Brain microvascular endothelial cell (primary cell): ENCODE measurements at places on chromosomes 2 and 18.
A peak's percentile ranks its signal among the peaks of the same experiment; 100 is the strongest.

- DNase-seq = no peak
Measured at GRCh38 chr2:75027886-75028285, 69.4 kb downstream of the POLE4 start.

- no peak for DNase-seq
Measured at GRCh38 chr2:145753966-145754365, 1234.0 kb upstream of the ZEB2 start.

- no peak for DNase-seq
Measured at GRCh38 chr2:6917761-6918421, 679 bp downstream of the RNF144A start.

DNA sequence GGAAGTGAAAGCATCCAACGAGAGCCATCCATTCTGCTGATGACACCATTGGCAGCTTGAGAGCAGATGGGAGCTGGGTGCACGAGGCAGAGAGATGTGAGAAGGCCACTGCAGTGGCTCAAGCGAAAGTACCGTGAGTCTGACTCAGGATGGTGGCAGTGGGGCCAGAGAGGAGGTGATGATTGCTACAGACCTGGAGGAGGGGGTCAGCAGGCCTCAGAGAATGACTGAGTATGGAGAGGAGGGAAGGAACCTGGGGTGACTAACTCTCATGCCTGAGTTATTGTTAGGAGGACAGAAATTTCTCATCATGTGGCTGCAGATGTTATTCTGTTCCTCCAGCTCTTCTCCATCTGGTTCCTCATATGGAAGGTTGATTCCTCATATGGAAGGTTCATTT lies 8.8 kb upstream of the ZBTB7C start:
- no peak for DNase-seq

- DNase-seq = peak; percentile 27
Measured at GRCh38 chr2:197011801-197012641, 85.5 kb upstream of the PGAP1 start.

DNA sequence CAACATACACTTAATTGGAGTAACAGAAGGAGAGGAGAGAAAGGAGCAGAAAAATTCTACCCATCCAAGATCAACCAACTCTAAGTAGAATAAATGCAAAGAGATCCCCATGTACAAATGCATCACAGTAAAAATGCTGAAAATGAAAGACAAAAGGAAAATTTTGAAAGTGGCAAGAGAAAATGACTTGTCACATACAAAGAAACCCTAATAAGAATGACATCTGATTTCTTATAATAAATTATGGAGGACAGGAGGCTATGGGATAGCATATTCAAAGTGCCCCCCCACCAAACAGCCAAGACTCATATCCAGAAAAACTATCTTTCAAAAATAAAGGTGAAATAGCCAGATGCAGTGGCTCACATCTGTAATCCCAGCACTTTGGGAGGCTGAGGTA lies 22.2 kb upstream of the INPP4A start:
- no peak for DNase-seq

DNA sequence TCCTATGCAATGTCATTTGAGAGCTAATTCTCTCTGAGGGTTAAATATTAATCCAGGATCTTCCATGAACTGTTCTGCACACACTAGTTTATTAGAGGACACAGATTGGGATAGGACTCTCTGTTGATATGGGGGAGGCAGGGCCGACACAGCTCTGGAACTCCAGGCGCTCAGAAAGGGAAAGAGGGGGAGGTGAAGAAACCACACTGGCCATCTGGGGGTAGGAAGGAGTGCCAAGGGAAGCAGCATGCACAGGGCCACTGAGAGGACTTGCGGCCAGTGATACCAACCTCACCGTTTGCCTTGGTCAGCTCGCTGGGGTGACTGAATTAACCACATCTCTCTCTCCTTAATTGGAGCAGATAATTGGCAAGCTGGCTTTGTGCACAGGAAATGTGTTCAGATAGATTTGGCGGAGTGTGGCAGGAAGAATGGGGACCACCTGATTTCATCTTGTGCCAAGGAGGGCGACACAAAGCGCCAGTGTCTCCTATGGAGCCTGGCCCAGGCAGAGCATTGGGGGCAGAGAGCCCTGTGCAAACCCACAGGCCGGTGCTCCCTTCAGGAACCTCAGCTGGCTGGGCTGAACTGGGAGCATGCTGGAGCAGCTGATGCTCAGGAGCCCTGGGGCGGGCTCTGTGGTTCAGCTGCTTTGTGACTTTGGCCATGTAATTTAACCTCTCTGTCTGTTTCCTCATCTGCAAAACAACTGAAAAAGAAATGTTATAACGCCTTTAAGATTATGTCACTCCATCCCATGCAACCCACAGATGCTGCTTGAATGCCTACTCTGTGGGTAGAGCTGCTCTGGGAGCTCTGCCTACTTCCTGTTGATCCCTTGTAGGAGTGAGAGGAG lies 114.7 kb upstream of the STON1 start:
- DNase-seq = no peak

DNA sequence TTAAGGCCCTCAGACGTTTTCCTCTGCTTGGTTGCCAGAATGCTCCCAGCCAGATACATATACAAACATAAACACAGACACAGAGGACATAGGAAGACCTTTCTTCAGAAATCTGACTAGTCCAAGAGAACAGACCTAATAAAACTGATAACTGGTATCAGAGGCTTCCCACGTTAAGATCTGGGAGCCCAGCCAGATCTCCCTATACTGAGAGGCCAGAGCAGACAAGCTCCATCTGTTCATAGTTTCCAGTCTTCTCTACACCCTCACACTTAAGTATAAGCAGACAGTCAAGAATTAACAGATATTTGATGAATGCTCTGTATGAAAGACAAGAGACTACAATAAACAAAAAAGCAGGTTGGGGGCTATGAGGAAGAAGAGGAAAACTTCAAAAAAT lies 240.5 kb upstream of the CHAC2 start:
- no peak for DNase-seq

DNA sequence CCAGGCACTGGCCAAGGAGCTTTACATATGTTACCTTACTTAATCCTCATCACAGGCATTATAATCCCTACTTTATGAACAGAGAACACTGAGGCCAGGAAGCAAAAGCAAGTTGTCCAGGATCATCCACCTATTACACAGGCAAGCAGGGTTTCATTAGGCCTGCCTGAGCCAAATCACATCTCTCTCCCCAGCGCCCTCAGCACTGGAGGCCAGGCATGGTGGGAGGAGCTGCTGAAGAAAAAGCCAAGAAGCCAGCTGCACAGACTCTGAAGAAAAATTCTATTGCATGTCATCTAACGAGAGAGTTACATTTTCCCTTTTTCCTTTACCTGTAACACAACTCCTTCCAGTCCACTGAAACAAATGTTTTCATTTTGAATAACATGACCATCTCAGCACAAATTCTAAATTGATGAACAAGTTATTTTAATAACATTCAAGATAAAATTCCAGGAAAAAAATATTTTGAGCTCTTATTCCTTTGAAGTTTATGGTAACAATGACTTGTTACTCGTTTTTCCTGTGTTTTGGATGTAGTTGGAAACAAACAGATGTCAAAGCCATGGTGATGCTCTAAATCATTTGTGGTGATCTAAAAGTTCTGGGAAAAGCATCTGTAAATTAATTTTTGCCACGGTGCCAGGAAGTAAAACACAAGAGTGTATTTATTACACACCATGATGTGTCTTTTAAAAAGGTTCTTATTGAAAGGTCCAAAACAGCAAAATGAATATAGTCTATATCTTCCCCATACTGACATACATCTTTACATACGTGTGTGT lies 139.0 kb upstream of the ITGB6 start:
- DNase-seq = no peak

- DNase-seq = no peak
Measured at GRCh38 chr2:88680266-88680902, 11.1 kb upstream of the RPIA start.

DNA sequence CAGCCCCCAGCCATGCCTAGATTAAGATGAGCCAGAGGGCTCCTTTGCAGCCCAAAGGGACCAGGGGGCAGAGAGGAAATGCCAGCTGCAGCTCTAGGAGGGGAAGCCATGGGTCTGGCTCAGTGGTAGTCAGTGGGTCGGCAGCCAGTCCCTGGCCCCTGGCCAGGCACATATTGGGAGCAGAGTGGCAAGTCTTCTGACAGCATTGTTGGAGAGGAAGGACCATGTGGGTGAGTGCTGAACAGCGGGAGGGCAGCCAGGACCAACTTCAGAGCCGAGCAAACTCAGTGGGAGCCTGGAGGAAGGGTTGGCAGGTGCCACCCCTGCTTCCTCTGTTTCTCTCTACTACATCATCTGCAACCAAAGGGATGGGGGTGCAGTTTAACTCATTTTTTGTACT lies 140.5 kb upstream of the PELI1 start:
- DNase-seq = no peak

DNA sequence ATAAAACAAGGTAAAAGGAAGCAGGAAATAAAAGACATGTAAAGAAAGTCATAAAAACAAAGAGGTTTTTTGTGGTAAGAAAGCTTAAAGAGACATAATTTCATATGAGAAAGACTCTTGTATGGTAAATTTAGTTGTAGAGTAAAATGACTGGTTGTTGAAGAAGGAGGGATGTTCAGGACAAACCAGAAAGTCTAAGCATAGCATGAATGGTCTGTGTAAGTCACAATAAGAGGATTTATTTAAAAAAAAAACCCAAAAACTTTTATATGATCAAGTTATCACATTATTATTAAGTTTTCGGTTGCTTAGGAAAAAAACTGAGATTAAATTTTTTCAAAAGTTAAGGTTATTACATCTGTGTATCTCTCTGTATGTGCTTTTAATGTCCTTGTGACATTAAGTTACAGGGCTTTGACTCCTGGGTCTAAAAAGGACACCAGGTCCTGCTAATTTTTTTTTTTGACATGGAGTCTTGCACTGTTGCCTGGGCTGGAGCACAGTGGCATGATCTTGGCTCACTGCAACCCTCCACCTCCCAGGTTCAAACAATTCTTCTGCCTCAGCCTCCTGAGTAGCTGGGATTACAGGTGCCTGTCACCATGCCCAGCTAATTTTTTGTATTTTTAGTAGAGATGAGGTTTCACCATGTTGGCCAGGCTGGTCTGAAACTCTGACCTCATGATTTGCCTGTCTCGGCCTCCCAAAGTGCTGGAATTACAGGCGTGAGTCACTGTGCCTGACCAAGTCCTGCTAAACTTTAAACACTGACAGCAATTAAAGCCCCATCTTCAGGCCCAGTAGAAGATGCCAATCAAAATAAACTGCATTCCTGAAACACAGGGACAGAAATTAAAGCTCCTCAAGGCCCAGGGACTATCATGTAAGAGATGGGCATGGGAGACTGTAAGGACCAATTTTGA lies 14.2 kb upstream of the OXER1 start:
- no peak for DNase-seq

DNA sequence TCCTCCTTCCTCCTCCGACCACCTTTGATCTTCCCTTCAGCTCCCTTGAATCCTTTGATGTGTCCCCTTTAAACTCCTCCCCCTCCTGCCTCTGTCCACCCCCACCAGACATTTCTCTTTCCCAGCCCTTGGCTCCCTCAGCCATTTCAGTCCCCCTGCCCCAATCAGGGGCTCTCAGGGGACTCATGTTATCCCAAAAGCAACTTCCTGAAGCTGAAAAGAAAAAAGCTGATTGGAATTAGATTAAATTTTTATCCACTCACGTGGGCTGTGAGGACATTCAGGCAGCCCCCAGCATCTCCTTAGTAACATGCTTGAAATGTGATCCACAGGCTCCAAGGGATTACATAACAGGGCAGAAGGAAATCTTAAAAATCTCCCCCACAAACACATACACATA lies 81.3 kb downstream of the NEURL3 start:
- DNase-seq = no peak

DNA sequence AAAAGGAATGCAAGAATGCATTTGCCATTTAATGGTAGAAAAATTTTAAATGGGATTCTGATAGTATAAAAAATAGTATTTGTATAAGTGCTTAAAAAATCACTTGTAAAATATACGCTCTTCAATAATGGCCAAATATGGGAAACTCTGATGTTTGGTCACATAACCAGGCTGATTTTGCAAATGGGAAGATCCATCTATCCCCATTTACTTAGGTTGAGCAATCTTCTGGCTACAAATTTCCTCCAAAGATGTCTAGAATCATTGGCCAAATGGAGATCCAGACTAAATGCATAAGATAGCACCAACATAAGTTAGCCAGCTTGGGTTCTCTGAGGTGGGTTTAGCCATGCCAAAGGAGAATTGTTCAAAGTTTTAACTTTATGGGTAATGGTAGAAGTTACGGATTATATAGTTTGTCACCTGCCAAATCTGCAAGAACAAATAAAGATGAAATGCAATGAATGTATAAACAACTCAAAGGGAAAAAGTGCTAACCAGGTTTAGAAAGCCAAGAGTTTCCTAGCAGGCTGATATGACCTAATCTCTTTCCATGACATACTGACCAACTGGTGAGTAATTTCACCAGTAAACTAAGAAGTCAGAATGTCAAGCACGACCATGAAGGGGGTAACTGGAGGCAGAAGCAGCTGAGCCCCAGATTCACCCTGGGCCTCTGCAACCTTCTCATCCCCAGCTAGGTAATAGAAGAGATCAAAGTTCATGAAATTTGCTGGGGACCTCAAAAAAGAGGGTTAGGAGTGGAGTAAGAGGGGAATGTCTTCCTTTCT lies 10.0 kb downstream of the RHOB start:
- DNase-seq = no peak

- peak; percentile 27 for DNase-seq
Measured at GRCh38 chr2:31812051-31812798, 198.6 kb downstream of the MEMO1 start.

DNA sequence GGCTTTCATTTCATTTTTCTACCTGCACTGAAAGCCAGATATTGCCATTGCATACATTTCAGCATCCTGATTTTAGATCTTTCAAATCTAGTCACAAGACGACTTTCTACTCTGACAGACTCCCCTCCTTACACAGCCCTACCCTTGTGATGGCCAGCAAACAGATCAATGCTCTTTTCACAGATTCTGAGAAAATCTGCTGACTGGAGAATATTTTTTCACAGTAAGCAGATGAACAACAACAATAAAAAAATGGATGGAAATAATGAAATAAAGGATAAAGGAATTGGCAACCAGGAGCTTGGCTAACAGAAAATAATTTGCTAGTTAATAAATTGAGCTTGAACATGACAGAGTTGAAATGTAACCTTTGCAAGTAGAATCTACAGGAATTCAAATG lies 527.2 kb downstream of the IRS1 start:
- DNase-seq = no peak

DNA sequence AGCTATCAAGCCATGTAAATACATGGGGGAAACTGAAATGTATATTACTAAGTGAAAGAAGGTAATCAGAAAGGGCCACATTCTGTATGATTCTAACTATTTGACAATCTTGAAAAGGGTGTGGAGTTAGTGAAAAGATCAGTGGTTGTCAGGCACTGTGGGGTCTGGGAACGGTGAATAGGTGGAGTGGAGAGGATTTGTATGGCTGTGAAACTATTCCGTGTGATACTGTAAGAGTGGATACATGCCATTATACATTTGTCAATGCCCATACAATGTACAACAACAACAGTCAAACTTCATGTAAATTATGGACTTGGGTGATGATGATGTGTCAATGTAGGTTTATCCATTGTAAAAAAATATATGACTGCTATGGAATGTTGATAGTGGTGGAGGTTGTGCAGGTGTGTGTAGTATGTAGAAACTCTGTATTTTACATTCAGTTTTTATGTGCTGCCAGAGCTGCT lies 1116.2 kb downstream of the SUCLG1 start:
- no peak for DNase-seq
